IPS DF 6.9 (cell line): ENCODE measurements at places on chromosomes 2 and 18.

- no peak for DNase-seq
Measured at GRCh38 chr18:65661391-65661790, 89.4 kb upstream of the CDH7 start.

GRCh38 chr2:111975819-111976218 lies 77.4 kb downstream of the MERTK start:
- no peak for DNase-seq

GRCh38 chr18:13377496-13377895 lies 158.9 kb downstream of the LDLRAD4 start:
- no peak for DNase-seq

DNA sequence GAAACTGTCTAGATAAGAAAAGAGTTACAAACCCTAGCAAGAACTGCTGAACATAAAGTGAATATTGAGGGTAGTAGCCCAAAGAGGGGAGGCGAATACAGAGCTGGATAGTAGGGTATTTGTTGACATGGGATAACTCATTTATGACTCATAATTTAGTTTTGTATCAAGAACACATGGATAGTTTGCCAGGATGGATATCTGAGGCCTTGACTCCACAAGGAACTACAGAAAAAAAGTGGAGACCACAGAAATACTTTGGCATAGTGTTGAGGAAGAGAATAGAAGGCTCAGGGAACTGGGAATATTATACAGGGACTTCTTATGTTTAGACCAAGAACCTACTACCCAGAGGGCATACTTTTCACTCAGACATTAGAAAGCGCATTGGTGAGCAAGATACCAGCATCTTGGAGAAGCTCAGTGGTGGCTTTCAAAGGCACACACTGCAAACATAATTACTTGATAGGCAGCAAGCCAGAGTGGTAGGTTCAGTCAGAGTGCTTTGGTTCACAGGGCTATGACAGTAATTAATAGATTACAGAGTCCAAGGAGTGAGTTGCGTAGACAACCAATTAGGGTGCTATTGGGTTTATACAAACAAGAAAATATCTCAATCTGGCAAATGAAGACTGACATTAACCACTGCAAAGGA lies 51.9 kb upstream of the ZBTB7C start:
- no peak for DNase-seq

GRCh38 chr2:181656450-181657291 lies at the start of gene CERKL:
Gene CERKL, minus strand, starts transcription at chr2:181657105. Its CDS starts 99 bp downstream, at chr2:181657006.
- peak; percentile 79 for DNase-seq

DNA sequence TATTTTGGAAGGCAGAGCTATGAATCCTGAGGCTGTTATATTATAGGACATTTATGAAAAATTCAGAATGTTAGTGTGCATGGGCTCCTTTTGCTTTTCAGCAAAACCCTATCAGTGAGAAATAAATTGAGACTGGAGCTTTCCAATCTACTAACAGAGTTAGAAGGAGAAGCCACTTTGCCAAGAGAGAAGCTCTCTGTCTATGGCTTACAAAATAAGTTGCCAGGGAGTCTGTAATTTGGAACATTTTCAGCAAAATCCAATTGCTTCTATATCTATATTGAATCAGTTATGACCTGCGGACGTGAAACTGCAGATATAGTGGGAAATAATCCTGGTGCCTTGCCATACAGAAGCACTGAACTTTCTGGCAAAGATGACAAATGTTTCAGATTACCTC lies 279.3 kb downstream of the CDH19 start:
- DNase-seq: no peak
